ENCODE measurements at places on chromosomes 2 and 18.

GRCh38 chr2:200348897-200349563 is 42.5 kb downstream of the SPATS2L start:
- DNase-seq: no peak

- no peak for DNase-seq
Measured at GRCh38 chr2:45768208-45768607, 116.7 kb downstream of the PRKCE start.

DNA sequence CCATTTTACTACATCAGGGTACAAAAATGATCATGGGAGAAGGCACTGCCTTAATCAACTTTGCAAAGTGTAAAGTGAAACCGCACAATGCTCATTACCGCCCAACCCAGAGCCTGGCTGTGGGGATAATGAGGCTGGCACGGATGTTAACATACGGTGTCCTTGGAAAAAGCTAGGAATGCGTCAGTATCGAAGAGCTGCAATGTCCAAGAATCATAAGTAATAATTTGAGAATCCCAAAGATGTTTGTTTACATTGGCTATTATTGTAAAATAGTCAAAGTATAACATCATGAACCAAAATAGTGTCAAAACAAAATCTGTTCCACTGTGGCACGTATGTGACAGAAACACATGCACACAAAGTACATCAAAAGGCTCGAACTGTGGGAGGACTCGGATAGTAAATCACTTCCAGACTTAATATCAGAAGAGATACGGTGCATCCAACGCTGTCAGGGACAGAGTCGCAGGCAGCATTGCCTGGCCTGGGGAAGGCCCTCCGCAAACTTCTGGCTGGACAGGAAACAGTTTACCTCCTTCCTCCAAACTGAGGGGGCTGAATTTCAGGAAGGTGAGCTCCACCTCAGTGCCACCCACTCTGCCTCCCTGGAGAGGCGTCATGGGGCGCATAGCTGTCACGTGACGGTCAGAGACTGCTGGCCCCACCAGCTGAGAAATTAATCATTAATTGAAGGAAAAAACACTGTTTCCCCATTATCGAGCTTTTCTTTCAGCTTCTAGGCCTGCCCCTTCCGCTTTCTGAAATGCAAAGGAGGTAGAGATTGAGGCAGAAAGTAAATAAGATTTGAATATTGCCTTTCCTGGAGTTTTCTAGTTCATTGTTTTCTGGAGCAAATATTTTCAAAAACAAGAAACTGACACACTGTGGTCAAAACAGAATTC is 1.8 kb upstream of the ID2 start:
- peak; percentile 65 for DNase-seq

DNA sequence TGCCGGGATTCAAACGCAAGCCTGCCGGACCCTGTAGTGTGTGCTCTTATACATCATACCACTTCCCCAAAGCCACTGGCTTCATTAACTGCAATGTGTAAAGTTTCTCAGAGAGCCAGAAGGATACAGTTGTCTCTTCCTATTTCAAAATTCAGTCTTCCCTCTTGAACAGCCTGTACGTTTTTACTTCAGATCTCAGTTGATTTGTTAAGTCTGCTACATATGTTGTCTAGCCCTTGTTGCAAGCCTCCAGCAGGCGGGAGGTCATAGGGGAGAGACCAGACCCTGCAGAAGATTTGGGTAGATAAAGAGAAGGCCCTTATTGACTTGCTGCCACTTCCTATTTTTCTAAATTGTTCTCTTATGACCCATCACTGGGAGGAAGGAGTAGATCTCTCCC is 56.2 kb downstream of the ARHGEF33 start:
- DNase-seq: no peak

DNA sequence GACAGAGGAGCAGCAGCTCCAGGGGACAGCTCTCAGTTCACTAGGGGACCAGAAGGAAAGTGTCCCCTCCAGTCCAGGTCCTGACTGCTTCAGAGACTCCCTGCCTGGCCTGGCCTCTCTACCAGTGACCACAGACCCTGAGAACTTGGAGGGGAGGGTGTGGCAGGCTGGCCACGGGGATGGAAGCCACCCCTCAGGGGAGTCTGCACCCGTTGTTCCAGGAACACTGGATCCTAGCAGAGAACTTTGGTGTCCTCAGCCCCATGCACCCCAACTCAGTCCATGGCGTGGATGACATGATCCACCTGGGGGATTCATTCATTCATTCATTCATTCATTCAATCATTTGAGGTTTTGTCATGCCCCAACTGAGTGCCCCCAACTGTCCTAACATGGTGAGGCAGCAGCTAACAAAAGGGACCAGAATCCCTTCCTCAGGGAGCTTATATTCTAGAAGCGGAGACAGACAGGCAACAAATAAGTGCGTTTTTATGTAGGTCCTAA is 31.9 kb downstream of the MYO7B start:
- no peak for DNase-seq

GRCh38 chr2:159961037-159961436 is 101.4 kb downstream of the PLA2R1 start:
- DNase-seq: no peak

- peak; percentile 15 for DNase-seq
Measured at GRCh38 chr18:48230467-48231113, 178.6 kb downstream of the ZBTB7C start.

DNA sequence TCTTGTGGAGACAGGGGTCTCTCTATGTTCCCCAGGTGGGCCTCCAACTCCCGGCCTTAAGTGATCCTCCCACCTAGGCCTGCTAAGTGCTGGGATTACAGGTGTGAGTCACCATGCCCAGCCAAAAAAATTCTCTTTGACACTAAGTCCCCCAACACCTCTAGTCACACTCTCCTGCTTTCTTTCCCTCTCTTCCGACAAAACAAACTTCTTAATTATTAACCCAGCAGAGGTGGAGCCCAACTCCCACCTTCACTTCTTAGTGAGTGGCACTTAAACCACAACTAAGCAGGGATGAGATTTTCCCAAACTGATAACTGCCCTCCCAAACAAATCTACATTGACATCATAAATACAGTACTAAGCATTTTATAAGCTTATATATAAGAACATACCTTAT is 60.5 kb upstream of the PMAIP1 start:
- DNase-seq: no peak

- no peak for DNase-seq
Measured at GRCh38 chr2:69046221-69046662, 33.3 kb downstream of the ANTXR1 start.

GRCh38 chr2:144496092-144496976 is 23.6 kb downstream of the ZEB2 start:
- DNase-seq: no peak

DNA sequence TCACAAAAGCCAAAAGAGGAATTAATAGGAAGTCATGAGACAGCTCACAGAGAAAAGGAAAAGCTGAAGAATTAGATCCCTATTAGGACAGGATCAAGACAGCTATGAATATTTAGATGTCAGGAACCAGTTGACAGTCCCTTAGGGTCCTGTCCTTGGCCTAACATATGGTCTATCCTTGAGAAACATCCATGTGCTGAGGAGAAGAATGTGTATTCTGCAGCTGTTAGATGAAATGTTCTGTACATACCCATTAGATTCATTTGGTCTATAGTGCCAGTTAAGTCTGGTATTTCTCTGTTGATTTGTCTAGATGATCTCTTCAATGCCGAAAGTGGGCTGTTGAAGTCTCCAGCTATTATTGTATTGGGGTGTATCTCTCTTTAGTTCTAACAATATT is 37.6 kb upstream of the SLC40A1 start:
- no peak for DNase-seq

DNA sequence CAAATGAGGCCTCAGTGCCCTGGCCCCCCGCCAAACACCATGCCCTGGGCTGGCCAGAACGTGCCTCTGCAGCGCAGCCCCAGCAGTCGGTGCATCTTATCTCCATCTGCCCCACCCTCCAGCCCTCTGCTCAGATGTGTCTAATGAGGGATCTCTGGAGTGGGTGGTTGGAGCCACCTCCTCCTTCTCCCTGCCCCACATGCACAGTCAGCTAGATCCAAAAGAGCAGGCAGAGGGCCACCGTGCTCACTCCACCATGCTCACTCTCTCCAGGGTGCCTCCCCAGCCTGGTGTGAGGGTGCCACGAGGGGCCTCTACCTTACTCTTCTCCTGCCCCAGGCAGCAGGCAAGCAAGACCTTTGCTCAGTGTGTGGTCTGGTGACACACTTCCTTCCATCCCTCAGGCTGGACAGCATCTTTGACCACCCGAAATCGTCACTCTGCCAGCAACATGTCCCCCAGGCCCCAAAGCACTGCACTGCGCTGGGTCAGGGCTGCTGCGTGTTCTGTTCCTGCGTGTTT is 266.1 kb upstream of the HDAC4 start:
- DNase-seq: no peak

DNA sequence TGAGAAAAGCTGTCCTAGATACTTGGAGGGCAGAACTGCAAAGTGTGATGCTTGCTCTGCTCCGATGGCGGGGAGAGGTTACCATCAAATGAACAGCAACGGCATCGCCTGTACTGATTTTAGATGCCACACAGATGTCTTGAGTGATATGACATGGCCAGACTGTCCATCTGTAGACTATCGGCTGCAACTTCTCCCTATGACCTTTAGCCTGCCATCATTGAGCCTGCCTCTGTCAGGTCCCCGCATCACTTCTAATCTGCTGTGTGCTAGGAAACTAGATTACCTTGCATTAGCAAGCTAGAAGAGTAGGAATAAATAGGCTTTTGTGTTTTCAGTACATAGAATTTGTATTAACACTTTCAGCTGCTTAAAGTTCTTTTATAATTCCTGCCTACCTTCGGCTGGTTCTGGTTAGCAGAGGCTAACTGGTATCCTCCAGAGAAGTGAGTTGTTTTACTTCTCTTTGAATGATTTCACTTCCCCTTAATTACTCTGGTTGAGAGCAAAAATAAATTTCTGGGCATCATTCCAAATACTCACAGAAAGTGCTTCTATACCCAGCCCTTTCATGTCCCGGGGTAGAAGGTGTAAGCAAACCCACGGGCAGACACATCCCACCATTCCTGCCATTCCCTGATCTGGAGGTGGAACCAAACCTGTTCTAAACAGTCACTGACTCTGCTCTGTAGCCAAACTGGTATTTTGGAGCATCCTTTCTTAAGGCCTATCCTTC is 24.0 kb downstream of the GAREM2 start:
- no peak for DNase-seq

DNA sequence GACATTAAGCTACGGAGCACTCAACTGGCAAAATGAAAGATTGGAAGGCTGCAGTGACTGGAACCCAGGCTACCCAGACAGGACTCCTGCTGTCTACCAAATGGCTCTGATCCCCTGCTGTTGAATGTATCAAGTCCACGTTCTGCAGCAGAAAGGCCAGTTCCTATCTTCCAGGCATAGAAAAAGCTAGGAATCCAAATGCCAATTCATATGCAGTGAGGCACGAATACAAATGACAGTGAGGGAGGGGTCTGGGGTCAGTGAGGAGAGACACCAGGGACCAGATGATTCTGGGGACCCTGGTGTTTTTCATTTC is 5.3 kb downstream of the NRP2 start:
- DNase-seq: no peak

DNA sequence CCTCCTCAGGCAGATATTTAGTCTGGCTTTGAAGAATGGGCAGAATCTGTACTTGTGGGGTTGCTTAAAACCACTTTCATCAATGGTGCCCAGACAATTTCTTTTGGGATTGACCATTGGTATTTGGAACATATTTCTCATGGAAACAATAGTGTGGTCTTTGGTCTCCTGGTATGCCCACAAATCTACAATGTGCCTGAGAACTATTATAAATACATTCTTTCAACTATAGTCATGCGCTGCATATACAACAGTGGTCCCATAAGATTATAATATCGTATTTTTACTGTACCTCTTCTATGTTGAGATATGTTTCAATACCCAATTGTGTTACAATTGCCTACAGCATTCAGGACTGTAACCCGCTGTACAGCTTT is 34.8 kb upstream of the PPP4R1 start:
- DNase-seq: no peak

DNA sequence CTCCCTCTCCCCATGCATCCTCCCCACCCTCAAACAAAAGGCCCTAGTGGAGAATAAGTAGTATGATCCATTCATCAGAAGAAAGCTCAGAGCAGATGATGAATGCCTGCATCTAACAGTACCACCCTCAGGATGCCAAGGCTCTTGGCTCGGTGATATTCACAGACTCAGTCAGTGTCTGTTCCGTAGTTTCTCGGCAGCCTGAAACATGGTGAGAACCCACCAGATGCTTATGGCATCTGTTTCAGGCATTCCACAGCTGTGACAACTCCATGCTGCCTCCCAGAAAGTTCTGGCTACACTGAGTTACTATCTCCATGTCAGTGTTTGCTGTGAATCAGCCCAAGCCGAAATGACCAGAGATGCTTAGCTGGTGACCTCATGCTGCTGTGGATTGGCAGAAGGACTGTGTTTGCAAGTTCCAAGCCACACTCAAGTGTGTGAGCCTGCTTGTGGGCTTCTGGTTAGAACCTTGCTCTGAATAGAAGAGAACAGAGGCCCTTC is 83.9 kb downstream of the WDSUB1 start:
- no peak for DNase-seq

DNA sequence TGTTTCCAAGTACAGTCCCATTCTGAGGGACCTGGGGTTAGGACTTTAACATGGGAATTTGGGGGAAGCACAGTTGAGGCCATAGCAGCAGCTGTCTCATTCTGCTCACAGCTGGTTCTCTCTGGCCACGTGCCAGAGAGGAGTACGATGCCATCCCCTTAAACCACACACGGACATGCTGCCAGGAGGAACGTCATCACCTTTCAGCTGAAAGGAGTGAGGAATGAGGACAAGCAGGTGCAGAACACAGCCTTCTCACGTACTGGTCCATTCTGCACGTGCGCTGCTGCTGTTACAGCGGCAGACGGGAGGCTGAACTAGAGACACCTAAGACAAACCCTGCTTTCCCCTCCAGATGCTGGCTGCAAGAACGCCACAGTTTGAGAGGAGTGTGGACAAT is 33.5 kb downstream of the ODC1 start:
- DNase-seq: no peak

DNA sequence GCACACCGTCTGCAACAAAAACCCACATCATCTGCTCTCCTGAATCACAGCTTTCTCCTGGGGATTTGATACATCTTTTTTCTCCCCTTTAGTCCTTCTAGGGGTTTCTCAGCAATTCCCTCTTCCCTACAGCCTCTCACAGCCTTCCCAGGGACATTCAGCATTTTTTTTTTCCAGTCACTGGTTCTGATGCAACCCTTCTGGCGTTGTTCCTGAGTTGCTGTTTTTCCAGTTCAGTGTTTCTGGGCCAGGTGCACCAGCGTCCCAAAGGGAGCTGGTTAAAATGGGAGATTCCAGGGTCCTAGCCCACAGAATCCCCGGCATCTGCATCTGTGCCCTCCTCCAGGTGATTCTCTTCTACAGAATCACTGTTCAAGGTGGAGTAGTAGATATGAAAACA is 36.1 kb downstream of the ADCY3 start:
- DNase-seq: no peak
